CD4-positive, alpha-beta T cell treated with Interleukin-2 at 100 ng/mL for 4 hours (primary cell): ENCODE measurements at places on chromosomes 3 and 15.

GRCh38 chr3:198062068-198062465 is 102.0 kb downstream of the LMLN start:
- DNase-seq: no peak

GRCh38 chr3:78818161-78818985 is 949.4 kb downstream of the ROBO1 start:
- no peak for DNase-seq

DNA sequence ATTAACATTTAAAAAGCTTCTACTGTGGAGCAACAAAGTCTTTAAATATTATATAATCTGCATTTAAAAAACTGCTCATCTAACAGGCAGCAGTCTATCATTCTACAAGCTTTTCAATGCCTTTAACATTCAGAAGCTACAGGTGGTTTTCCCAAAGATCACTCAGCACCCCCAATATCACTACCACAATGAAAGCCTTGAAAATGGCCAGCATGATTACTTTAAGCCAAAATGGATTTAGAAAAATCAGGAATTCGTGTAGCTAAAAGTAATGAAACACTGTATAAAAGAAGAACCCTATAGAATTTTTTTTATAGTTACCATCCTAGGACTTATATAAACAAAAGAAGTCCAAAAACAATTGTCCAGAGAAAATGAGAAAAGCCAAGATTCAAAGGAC is 400.4 kb downstream of the TIGIT start:
- DNase-seq: no peak

- no peak for DNase-seq
Measured at GRCh38 chr15:55977231-55977630, 16.2 kb downstream of the NEDD4 start.

DNA sequence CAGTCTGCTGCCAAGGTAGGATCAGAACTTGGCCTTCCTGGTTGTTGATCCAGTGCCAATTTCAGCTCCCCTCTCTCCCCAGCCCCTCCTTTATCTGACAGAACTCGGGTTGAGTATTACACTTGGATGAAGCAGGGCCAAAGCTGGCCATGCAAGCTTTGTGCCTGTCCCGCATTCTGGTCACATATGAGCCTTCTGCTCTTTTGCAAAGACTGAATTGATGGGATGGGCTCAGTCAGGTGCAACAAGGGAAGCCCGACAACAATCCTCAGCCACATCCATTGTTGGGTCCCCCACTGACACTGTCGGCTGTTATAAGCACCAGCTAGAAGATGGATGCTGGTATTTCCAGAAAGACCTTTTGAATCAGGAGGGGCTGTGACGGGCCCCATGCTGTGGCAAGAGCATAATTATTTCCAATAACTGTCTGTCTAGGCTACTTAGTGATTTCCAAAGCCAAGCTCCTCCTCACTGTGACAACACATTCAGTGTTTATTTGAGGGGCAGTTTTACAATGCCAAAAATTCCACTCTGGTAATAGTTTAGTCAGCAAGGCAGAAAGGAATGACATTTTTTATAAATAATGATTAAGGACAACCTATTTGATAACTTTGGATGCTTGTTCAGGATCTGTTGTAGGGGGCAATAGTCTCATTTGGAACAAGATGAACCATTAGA is 146.8 kb upstream of the FRMD4B start:
- no peak for DNase-seq

- DNase-seq: no peak
Measured at GRCh38 chr15:85444122-85444745, 63.8 kb downstream of the AKAP13 start.

- DNase-seq: no peak
Measured at GRCh38 chr3:138812806-138813205, 21.9 kb downstream of the PIK3CB start.

DNA sequence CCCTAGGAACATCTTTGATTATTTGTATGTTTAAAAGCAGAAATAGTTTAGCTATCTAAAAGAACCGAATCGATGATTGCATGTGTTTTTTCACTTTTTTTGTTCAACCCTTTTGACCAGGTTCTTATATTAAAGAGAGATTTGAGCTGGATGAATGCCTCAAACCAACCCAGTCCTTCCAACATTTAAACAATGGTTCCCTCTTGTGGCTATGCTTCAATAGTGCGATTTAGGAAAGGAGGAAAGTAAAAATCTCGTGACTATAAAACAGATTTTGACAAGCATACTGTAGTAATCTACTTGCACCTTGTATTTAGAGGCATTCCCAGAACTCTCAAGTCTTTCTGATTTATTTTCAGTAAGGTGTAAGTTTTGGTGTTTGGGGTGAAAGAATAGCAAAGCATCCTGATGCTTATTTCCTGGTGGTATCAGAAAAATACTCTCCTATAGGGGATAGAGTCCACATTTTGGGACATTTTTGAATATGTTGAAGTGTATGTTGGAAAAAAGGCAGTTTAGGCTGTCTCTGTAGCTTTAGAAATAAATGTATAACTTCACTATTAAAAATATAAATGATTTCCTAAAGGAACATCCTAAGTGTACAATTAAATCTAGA is 159.6 kb upstream of the KCNH8 start:
- DNase-seq: peak; percentile 22

- no peak for DNase-seq
Measured at GRCh38 chr15:85755471-85755870, 39.3 kb downstream of the KLHL25 start.

DNA sequence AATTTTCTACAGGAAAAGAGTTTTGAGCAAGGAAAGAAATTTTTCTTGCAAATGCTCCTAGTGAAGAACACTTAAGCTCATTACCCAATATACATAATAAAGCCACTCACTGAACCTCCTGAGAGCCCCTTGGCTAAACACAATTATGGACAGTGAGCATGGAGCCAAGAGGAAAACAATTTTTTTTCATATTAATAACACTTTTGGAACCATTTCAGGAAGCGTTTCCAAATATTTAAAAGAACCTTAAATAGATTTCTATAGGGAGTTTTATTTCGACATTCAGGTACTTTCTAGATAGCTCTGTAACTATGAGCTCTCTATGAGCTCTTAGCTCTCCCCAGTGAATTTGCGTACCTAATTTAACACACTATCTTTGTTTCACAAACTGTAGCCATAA is 581.1 kb downstream of the ZNF385D start:
- no peak for DNase-seq

DNA sequence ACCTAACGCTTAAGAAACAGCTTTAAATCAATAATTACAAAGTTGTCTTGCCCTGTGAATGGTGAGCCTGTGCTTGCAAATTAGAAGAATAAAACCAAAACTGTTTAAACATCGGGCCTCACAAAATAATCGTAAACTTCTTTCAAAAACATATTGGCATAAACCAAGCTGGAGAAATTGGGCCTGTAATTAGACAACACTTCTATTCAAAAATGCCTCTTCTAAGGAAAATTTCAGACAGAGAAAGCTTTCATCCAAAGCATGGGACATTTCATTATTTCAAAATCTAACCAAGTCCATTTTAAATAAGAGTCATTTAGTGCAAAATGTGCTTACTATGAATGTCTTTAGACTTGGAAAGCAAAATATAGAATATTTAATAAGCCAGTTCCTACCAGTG is 35.5 kb upstream of the GNB4 start:
- no peak for DNase-seq

DNA sequence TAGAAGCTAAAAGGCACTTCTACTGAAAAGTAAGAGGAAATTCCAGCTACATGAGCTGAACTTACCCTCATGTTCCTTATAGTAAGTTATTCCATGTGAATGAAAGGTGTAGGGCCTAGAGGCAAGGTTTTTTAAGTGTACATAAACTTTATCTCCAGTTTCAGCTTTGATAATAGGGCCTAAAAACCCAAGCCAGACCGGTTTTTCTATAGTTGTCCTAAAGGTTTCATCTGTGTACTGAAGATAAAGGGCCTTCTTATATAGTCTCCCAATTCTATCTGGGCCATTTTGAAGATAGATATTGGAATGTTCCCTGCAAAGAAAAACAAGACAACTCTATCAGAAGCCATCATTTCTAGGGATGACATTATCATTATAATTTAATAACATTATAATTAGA is 9.2 kb downstream of the CP start:
- no peak for DNase-seq

GRCh38 chr3:38257583-38257982 is 8.0 kb upstream of the SLC22A13 start:
- DNase-seq: peak; percentile 14

DNA sequence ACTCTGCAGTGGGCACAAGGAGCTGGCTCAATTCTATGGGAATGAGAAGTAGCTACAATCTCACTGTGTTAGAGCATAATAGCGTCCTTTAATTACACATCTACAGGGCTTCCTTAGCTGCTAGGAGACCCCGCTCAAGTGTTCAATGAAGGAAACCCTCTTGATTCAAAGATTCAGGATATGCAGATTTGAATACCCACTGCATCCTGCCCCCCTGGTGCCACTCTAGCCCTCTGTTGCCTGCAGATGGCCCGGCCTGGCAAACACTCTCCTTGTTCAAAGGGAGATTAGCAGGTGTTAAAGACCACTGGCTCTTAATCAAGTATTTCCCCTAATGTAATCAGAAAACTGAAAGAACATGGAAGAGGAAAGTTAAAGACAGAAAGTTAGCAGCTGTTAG is 356.6 kb downstream of the VGLL3 start:
- no peak for DNase-seq

GRCh38 chr15:85314633-85315032 is 65.8 kb upstream of the AKAP13 start:
- no peak for DNase-seq

- no peak for DNase-seq
Measured at GRCh38 chr3:42188376-42188775, 77.6 kb downstream of the CCK start.

DNA sequence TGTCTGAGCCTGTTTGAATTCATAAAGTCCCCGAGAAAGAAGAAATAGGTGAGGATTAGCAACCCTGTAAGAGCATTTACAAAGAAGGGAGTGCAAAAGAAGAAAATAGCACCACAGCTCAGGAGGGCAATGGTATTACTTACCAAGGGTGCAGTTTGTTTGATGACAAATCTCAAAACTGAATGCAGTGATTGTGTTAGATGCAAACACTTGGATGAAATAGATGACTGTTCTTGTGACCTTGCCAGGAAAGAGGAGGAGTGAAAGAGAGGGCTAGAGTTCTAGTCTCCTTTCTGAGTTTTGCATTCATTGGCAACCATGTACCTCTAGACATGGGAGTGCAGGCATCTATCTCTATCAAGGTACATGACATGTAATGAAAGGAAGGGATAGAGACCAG is 1030.8 kb upstream of the CFAP20DC start:
- DNase-seq: peak; percentile 49

DNA sequence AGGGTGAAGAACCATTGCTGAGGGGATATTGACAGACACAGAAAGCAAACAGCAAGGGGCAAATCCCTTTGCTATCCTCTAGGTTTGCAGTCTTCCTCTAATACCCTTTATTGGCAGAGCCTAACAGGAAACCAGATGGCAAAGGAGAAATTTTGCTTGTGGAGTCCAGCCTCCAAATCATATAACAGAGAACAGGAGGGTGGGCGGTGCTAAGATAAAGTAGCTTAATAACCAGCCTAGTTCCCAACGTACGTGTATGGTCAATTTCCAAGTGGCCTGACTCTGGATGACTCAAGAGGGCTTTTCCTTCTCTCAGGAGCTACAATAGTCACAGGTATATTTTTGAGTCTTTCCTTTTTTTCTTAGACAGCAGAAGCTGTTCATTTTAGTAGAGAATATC is 404.5 kb downstream of the PDCD6IP start:
- DNase-seq: no peak

GRCh38 chr3:134754768-134755559 is 40.1 kb upstream of the EPHB1 start:
- DNase-seq: peak; percentile 12

GRCh38 chr3:100252001-100252400 is 8.8 kb upstream of the TBC1D23 start:
- no peak for DNase-seq

GRCh38 chr15:27826902-27827714 is 272.0 kb downstream of the OCA2 start:
- DNase-seq: no peak

DNA sequence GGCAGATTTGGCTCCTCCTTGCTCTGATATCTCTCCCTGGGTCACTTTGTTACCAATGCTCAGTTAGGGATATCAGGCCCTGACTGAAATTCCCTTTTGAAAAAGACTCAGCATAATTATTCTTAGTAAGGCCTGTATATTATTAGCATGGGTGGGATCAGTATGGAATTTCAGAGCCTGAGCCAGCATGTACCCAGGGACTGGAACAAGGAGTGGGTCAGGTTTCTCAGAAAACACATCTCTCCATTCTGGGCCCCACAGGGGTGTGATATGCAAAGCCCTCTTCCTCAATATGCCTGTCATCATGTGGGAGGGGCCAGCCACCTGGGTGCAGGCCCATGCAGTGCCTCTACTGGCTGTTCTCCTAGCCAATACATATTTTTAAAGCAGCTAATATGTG is 423.2 kb downstream of the EPHB1 start:
- no peak for DNase-seq

DNA sequence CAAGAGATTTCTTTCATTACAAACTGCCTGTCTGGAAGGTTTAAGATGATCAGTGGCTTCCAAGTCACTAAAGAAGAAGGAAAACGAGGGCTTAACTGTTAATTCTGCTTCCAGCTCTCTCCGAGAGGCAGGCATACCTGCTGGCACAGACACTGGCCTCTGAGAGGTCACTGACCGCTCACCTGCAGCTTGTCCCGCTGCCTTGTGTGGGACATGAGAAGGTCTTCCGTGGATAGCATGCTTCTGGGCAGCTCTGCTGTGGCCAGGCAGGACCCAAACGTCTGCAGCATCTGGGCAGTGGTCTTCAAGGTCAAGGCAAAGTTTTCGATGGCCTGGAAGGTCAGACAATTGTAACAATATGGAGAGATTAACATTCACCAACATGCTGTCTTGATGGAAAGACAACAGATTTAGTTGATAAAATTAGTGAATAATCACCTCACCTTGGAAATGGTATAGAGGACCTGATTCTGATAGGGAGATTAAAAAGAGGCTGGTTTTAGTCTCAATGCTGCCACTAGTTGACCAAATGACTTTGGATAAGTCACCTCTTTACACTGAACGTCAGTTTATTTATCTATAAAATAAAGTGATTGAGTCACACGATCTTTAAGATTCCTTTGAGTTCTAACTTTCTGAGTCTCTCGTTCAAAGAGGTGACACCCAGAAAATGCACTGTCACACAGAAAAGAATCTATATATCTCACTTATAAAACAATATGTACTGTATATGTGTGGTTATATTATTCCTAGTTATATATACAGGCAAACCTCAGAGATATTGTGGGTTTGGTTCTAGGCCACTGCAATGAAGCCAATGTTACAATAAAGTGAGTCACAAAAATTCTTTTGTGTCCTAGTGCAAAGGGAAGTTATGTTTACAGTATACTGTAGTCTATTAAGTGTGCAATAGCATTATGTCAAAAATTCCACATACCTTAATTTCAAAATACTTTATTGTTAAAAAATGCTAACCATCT is 65.1 kb downstream of the B3GNT5 start:
- DNase-seq: no peak
